ENCODE measurements at places on chromosomes 2 and 18. TPM values are rescaled to one million over a fixed set of nuclear protein-coding genes. Genes with fewer than 3 reads are reported as not detected.

- no peak for ATAC-seq
Measured at GRCh38 chr2:84849271-84849952, 31.5 kb downstream of the TRABD2A start.

GRCh38 chr2:341017-341542 is 53.2 kb upstream of the ALKAL2 start:
- no peak for ATAC-seq

CCDC141 gene
- total RNA-seq, result 0.28 TPM

- ATAC-seq, result no peak
Measured at GRCh38 chr2:7012141-7012764, 95.0 kb downstream of the RNF144A start.

DNA sequence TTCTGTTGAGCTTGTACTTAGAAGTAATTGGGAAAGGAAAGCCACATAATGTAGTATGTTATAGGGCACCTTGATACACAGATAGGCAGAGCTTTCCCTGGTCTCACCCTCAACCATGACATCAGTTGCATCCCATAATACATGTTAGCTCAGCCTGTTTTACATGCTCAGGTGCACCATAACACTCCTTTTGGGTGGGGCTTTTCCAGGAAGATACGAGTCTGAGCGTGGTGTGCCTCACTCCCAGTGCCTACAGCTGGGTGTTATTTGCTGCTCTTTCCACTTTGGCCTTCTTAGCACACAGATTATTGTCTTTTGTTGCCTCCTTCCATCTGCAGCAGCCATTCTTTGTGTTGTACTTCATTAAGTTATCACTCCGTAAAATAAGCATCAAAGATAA is 11.9 kb downstream of the TTC39C start:
- ATAC-seq, result peak; percentile 94

- no peak for ATAC-seq
Measured at GRCh38 chr2:66803726-66804125, 368.8 kb downstream of the MEIS1 start.

DNA sequence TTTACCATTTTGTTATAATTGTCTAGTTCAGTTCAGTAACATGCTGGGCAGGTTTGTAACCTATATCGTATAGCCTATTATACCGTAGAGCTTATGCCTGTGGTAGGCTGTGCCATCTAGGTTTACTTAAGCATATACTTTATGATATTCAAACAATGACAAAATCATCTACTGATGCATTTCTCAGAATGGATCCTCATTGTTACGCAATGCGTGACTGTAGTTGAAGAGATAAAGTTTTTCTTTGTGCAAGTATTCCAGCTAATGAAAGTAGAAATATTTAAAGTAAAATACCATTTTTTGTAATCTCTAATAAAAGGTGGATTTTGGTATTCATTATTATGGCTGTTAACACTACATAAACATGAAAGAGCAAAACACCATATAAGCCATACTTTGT is 100.2 kb downstream of the LRRTM4 start:
- no peak for ATAC-seq

FOXD4L1 gene
- total RNA-seq, result 0.16 TPM

GPR55 gene
- 0.20 TPM for total RNA-seq

DNA sequence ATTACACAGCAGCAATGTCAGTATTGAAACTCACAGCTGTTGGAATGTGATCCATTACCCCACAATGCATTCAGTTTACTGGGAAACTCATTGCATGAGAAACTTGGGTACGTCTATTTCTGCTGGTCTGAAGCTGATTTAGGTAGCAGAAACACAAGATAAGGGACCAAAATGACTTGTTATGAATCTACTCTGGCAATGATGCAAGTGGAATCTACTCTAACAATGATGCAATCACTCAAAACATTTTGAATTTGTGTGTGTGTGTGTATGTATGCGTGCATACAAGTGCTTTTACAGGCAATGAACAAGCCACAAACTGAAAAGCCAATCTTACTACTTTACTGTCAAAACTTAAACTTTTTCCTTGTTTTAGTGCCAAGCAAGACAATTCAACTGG is 406.7 kb downstream of the ADCYAP1 start:
- ATAC-seq, result no peak

DNA sequence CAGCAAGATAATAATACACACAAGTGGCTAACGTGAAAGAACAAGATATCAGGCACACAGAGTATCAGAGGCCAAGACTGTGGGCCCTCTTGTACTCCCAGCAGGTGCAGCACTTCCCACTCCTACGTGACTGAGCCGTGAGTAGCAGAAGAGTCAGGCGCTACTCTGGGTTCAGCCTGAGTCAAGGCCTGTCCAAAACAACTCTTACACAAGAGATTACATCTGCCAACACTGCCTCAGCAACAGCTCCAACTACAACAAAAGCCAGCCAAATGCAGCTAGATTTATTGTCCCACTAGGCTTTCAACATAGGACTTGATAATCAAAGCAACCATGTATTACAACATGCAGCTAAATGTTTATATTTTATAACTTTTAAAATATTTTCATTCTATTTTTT is 56.2 kb downstream of the ITSN2 start:
- ATAC-seq, result peak; percentile 97

DNA sequence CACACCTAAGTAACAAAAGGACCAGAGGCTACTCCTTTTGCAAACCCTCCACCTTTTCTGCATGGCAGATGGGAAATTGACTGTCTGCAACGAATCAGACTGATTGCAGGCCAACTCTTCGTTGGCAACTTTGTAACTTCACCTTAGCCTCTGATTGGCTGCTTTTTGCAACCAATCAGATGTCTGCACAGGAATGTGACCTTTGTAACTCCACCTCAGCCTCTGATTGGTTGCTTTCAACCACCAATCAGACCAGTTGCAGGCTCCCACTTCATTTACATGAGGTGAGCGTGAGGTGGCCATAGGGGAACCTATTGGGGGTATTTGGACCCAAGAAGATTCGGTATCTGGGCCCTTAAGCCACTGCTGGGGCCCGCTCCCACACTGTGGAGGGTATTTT is 209.0 kb downstream of the EN1 start:
- ATAC-seq, result no peak

COL4A4 gene
- total RNA-seq, result 0.24 TPM

DNA sequence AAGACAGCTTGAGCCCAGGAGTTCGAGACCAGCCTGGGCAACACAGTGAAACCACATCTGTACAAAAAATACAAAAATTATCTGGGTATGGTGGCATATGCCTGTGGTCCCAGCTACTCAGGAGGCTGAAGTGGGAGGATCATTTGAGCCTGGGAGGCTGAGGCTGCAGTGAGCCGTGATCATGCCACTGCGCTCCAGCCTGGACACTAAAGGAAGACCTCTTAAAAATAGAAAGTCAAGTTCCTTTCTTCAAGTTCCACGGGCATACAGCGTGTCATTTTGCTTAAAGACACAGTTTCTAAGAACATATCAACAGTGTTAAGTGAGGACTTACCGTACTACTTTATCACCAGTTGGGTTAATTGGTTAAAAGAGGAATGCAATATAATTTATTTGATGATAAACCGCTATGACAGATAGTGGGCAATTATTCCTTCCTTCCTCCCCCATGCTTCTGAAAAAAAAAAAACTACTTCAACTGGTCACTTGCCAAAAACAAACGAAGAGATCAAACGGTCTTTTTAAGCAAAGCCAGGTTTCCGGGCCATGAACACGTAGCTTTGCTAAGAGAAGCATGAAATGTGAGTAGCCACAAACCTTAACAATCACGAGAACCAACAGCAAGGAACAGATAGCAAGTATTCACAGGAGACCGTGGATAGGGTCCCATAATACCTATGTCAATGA is 21.4 kb downstream of the AP1S3 start:
- no peak for ATAC-seq

DNA sequence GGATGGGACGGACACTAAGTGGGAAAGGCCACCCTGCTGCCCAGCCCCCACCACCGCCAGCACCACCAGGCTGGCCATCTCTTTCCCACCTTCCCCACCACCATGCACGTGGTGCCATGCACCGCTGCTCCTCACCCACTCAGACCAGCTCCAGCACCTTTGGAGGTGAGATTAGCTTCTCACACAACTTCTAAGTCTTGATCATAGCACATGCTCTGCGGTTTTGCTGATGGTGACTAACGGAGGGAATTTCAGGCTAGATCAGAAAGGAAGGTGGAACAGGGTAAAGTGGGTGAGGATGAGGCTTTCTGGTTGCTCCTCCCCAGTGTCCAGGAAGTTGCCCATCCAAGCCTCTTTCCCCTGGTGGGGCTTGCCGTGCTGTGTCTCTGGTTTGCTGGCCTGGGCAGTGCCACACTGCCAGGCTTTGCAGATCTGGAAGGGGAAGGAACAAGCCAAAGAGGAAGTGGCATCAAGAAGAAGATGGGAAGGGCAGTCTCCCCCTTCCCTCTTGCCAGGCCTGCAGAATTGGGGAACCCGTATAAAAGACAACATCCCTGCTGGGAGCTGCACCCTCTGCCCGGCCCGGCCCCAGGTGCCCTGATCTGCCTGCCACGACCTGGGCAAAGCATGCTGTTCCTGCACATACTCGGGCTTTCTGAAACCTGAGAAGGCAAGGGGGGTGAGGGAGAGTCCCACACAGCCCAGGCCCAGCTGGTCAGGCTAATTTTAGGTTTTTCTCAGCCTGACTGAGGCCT is 44.3 kb upstream of the CAB39 start:
- peak; percentile 37 for ATAC-seq

- no peak for ATAC-seq
Measured at GRCh38 chr2:43186679-43187374, 39.6 kb downstream of the ZFP36L2 start.

GEN1 gene
- total RNA-seq, result 18.1 TPM

SERPINB11 gene
- total RNA-seq, result 7.1 TPM

DNA sequence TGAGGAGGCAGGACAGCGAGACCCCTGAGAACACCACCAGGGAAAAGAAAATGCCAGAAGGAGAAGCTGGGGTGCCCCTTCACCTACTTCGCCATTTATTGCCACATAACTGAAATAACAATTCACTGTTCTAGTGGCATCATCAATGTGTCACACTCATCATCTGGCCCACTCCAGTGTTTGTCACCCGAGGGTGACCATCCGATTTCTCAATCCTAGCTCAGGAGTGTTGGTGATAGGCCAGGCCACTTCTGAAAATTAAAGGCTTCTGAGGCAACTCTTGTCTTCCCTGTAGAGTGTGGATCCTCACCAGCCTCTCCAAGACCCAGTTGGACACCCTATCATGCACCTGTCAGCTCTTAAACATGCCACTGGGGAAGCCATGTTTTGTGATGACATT is 62.9 kb upstream of the BZW1 start:
- no peak for ATAC-seq

DNA sequence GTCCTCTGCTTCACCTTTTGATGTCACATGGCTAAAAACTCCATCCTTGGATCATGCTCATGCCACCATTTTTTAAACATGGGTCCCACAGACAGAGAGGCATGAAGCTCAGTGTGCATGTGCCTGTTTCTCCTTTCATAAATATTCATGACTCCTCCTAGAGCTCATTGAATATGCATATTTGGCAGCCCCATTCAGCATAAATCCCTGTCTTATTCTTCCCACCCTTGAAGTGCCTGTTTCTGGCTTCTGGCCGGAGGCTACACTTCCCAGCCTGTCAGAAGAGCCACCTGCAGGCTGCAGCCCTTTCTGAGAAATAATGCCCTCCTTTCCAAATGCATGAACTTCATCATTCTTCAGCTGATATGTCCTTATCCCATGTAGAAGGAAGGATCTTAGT is 109.7 kb downstream of the LDLRAD4 start:
- ATAC-seq, result no peak

- ATAC-seq, result no peak
Measured at GRCh38 chr2:15449556-15450236, 111.4 kb downstream of the NBAS start.

DNA sequence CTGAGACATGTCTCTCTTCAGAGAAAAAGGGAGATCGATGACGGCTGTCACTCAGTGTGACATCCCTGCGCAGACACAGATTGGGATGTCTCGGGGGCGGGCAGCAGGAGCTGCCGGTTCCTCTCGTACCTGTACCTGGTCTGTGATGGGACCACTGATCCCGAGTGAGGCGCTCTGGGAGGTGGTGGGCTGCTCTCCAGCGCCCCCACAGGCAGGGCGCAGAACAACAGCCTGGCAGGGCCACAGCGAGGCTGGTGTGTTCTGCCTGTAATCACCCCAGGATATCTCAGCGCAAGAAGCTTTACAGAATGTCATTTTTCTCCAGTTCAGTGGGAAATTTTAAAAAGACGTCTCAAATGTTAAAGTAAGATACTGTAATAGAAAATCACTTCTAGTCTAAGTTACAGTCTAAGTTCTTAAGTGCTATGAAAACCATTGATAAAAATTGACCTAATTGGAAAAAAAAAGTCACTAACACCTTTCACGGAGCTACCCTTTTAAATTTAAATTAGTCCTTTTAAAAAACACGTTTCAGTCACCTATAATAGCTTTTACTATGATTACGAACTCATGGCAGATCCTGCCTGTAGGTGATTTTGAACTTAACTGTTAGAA is 189.8 kb downstream of the SNTG2 start:
- ATAC-seq, result peak; percentile 60

DNA sequence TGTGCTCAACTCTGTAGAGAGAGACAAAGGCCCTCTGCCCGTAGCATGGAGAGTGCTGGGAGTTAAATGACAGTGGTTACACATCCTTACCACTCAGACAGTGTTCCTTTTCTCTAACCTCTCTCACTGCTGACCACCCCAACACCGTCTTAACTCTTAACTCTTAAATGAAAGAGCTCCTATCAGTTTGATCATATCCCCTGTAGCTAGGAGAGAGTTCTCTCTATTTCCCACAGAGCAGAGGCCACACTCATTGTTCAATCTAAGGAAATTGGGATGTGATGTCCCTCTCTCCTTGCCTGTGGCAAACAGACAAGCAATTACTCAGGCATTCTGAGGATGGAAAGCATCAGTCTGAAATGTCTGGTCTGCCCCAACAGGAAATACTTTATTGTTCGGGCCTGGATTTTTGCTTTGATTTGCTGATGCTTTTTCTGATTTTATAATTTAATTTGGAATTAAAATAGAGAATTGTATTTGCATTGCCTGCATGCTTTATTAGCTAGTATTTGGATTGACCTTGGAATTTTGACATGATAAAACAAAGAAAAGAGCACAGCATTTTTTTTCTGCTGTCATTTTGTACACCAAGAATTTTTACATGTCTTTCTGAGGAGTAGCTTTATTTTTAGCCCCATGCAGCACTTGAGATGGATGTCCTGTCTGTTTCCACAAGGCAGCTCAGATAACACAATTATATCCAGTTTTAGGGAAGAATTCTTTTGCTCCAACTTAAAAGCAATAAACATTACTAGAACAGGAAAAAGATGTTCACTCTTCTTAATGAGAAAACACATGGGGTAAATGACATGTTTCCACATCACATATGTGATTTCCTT is 27.7 kb upstream of the IER3IP1 start:
- no peak for ATAC-seq

DNA sequence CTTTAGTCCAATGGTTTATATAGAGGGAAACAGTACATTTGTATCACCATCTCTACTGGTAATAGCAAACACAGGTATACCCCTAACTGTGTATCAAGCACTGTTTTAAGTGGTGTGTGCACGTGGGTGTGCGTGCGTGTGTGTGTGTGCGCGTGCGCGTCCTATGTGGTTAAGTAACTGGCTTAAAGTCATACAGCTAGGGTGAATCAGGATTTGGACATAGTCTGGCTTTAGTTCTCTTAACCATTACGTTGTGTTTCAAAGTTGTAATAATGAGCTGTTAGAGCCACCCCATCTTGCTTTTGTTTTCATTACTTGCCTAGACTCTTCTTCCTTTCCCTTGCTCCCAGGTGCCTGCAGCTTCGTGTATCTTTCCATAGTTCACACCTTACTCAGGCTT is 2.1 kb downstream of the HADHB start:
- peak; percentile 71 for ATAC-seq

STARD6 gene
- total RNA-seq, result not detected

EIF5B gene
- 24.7 TPM for total RNA-seq

- ATAC-seq, result no peak
Measured at GRCh38 chr18:36717422-36718110, 111.2 kb downstream of the TPGS2 start.

- ATAC-seq, result peak; percentile 25
Measured at GRCh38 chr2:200796561-200796960, 15.1 kb upstream of the BZW1 start.

Data from esophagus mucosa (tissue), 1 donor.